ENCODE measurements at places on chromosomes 3 and 15.
A peak's percentile ranks its signal among the peaks of the same experiment; 100 is the strongest.

DNA sequence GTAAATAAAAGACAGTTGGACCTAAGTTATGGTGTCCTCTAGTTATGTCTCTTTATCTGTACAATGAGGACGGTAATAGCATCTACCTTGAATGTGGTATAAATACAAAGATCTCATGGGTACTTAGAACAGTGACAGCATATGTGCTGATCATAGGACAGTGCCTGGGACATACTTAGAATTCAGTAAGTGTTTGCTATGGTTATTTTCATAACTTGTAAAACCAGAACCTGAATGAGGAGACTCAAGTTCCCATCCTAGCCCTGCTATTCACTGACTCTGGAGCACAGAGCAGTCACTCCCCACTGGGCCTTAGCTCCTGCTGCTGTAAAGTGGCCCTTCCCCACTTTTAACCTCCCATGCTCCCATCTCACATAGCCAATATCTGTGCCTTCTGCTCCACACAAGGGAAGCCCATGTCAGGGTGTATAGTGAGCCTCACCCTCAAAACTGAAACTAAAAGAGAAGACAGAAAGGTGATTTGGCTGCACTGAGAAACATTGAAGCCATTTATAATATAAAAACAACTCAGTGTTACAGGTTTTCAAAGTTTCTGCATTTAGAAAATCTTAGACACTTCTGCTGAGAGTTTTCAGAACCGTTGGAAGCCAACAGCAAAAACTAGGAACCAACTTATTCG lies 225.4 kb upstream of the UBE2E2 start:
- peak; percentile 5 for DNase-seq

DNA sequence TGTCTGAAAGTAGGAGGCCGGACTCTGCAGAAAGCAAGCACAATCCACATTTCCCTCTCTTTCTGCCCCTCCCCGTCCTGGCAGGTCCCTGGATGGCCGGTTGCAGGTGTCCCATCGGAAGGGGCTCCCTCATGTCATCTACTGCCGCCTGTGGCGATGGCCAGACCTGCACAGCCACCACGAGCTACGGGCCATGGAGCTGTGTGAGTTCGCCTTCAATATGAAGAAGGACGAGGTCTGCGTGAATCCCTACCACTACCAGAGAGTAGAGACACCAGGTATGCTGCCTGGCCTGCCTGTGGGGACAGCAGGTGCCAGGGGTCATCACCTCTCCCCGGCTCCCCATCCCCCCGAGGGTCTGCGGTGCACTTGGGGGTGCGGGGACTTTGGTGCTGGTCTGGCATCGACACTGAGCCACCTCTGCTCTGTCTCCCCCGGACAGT lies 89.6 kb downstream of the AAGAB start:
- no peak for DNase-seq

DNA sequence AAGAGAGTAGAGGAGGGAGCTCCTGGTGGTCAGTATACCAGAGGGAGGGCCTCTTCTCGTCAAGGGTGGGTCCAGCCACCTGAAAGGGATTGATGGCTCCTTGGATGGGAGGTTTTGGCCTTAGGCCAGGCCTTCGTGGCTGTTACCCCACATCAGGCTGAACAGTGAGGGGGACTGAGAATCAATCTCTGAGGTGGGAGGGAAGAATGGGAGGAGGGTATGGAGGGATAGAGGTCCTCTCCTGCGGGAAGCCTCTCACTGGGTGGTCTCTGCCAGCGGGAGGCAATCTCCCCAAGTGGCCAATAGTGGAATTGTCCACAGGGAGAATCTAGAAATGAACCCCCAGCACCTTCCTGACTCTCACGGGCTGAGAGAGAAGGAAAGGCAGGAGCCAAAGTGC lies 53.5 kb downstream of the BSN start:
- DNase-seq = no peak

- no peak for DNase-seq
Measured at GRCh38 chr3:63355809-63356208, 77.7 kb downstream of the SYNPR start.

DNA sequence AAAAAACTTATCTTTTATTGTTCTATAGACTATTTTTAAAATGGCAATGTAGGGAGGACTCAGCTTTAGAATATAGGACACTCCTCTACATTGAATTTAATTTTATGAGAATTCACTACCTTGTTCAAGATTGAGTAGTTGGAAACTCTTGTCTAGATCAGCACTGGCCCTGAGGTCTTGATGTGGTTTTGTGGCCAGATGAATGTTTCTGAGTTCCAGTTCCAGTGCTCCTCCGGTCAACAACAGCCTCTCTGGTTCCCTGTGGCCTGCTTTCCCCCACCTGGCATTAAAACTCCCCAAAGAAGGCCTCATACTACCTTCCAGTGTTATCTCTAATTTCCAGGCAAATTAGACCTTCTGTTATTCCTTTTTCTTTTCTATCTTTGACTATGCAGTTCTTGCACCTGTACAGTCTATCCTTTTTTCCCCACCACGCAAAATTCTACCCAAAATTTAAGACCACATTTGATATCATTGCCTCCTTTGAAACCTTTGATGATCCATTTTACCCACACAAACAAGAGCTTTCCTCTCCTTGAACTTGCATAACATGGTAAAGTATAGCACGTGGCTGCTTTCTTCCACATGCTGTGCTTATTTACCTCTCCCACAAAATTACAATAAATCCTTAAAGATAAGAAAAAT lies 9.6 kb upstream of the ANP32A start:
- DNase-seq = peak; percentile 51

DNA sequence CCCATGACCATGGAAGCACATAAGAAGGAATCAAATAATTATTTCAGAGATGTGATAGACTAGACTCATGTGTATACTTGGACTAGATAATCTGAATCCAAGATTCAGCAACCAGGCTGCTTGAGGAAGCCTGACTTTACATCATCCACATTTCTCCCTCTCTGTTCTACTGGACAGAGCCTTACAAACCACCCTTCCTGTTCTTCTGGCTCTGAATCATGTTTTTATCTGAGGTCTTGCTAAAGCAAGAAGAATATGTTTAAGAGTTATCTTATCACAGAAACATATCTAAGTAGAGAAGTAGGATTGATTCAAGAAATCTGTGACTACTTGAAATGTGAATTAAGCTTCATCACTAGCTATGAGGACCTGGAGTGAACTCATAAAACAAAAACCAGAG lies 71.1 kb upstream of the SLC24A5 start:
- DNase-seq = no peak

DNA sequence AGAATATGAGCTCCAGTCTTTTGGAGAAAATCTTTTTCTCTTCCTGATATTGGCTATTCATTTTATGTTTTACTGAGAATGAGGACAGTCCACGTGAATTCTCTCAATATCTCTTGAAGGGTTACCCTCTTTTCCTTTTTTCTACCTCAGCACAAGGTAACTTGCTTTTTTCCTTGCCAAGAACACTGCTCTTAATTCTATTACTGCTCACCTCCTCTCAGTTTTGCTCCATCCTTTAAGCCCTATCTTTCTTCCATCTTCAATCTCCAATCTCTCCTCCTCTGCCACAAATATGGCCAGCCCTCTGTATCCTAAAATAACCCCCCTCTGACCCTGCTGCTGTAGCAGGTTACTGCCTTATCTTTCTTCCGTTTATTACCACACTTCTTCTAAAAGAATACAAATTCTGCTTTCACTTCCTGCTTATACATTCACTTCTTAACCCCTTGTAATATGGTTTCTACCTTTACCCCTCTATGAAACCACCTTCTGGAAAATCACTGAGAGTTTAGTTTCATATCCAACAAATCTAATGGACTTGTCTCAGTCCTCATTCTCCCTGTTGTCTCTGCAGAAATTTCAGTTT lies 89.0 kb downstream of the NFKBIZ start:
- peak; percentile 87 for DNase-seq

DNA sequence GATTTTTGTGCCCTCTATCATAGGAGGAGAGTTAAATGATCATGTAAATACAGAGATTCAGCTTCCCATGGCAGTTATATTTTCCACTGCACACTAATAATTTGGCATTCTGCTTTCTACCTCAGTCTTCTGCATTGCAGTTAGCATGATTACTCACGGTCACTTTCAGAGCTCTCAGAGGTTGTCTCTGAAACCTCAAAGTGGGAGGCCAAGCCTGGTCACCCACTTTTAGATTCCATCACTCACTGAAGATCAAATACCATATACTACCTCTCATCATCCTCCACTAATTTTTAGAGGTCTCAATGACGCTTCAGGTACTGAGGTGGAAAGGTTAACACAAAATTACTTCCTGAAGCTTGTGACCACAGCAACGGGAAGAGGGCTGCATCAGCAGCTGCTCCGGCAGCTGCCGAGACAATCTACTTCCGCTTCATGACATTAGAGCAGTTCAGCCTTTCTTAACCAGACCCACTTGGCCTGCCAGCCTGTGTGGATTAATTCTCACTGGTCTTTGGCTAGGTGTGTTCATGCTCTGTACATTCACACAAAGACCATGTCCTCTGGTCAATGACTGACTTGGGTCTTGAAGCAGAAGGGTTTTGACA lies 416.4 kb upstream of the PDZRN3 start:
- no peak for DNase-seq

DNA sequence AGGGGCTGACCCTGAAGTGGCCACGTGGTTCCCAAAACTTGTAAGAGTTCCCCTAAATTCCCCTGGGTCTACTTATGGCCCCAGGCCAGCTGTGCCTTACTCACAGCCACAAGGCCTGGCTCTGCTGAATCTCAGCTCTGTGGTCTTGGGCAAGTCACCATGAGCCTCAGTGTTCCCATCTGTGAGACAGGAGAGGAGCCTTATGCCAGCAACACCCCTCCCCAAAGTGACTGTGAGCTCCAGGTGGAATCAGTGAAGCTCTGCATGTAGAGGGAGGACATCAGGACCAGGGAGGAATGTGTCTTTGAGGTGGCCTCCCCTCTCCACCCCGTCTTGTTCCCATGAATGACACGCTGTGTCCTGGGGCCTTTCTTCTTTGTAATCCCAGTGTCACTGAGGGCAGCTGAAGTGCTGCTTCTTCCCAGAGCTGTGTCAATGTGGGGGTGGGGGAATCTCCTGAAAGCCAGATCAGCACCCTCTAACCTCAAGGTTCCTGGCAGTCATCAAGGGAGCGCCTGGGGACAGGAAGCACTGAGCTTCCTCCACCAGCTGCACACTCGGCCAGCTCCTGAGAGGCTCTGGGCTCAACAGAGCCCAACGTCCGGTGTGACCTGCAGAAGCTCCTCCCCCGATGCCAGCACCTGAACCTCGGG lies 258.9 kb downstream of the UACA start:
- DNase-seq = peak; percentile 48

GRCh38 chr15:62532367-62532766 lies 367.3 kb upstream of the C2CD4B start:
- DNase-seq = no peak

DNA sequence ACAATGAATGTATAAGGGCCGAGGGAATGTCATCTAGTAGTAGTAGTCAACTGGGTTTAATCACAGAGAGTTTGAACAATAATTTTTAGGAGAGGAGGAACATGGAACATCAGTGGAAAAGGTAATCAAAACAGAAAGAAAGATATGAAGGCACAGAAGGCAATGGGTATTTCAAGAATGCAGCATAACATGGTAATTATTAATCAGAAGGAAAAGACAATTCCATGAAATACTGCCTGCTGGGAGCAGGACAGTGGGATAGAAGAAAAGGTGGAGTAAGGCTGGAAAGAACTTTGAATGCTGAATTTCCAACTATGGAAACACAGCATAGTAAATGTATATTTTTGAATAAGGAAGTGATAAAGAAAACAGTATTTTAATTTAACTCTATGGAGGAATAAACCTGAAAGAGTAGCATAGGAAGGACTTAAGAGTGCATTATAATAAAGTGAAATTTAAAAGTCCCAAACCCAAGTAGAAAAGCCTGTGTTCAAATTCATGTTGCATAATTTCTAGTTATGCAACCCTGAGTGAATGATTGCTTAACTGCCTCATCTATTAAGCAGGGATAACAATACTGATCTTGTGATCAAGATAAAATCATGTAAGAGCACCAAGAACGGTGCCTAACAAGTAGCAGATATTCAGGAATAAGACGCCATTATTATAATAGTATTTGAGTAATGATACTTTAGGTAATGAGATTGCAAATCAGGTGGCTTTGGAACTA lies 357.7 kb downstream of the TBC1D5 start:
- peak; percentile 19 for DNase-seq
